ENCODE measurements at places on chromosomes 3 and 15.

- DNase-seq = no peak
Measured at GRCh38 chr15:64808785-64809453, 16.5 kb downstream of the PIF1 start.

- DNase-seq = no peak
Measured at GRCh38 chr3:29307295-29307694, 26.4 kb downstream of the RBMS3 start.

DNA sequence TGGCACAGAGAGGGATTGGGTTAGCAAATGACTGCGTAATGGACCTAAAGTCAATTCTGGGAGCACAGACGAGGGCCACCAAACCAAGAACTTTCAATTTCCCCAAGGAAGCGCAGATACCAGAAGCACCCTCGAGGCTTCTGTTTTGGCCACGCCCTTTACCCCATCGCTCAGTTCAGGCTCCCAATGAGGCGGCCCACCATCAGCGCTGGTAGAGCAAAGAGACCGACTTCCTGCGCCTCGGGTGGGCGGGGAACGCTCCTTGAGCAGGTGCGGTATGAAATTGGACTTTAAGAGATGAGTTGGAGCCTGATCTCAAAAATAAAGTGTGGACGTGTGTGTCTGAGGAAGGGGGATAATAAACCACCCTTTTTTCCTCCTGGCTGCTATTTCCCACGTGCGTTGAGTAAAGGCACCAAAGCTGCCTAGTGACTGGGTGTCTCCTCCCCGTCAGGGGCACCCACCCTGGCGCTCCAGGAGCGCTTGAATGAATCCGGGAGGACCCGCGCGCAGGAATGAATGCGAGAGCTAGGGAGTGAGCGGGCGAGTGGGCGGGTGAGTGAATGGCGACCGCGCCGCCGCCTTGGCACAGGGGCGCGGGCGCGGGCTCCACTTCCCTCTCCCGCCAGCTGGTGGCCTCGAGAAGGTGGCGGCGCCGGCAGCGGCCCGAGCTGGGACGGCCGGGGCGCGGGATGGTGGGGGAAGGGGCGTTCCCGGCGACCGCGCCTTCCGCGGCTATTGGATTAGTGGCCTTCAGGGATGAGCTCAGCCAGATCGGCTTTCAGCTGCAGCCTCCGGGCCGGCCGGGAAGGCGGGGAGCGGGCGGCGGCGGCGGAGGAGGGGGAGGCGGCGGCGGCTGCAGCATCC lies at the start of gene SPSB4:
Gene SPSB4, plus strand, starts transcription at position 772 of the 867 bp plus-strand sequence. CDS start 14,758 bp downstream, outside the sequence.
- DNase-seq = peak; percentile 8

- DNase-seq = no peak
Measured at GRCh38 chr15:69414701-69415167, 585 bp downstream of the KIF23 start.

- DNase-seq = no peak
Measured at GRCh38 chr3:278300-279064, 81.9 kb downstream of the CHL1 start.

DNA sequence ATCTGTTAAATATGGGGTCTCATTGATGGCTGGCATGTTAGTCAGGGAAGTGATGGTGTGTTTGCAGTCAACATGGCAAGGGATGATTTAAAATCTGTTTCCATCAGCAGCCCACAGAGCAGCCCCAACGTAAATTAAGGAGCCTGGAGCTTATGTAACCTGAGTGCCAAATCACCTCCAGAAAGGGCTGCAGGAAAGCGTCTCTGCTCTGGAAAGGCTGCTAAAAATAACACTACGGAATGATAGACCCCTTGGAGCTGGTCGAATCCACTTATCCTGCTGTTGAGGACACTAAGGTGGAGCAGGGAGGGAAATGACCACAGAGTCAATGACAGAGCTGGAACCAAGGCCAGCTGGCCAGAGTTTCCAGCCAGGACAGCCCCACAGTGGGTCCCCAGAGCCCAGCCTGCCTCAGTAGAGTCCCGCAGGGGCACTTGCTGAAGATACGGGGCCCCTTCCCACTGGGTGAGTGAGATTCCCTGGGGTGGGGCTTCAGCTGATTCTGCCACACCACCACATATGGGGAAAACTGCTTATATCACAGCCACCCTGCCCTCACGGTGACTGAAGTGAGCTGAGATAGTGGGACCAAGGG lies 63.5 kb downstream of the EPHB1 start:
- no peak for DNase-seq

DNA sequence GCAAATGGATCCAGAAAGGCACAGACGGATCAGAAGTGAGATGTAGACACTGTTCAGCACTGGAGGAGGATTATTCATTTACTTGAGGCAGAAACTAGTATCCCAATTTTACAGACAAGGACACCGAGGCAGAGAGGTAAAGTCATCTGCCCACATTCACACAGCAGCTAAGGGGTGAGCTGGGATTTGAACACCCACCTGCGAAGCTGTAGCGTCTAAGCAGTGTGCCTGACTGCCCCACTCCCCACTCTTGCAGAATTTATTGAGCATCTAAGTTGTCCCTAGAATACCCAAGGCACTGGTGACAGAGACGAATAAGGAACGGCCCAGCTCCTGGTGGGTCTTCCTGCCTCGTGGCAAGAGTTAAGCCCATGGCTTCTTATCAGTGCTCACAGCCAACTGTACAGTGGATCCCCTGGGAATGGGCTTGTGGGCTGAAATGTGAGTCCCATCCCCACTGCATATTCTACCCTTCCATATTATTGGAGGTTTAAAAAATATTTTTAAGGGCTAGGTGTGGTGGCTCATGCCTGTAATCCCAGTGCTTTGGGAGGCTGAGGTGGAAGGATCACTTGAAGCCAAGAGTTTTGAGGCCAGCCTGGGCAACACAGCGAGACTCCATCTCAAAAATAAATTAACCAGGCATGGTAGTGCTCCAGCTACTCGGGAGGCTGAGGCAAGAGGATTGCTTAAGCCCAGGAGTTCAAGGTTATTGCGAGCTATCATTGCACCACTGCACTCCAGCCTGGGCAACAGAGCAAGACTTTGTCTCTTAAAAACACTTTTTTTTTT lies 77.6 kb downstream of the IQSEC1 start:
- no peak for DNase-seq

DNA sequence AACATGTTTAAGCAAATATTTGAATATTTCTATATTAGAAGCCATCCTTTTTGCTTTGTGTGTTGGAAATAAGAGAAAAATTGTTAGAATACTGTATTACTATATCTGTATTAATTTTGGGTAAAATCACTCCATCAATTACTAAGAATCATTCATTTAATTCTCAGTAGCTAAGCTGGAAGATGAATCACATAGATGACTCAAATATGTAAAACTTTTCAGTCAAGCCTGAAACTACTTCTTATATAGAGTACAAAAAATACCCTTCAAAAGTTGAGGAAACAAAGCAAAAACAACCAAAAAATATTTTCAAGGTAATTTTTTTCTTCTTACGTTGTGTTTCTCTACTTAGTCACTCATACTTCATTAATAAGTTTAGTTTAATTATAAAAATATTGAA lies 205.7 kb upstream of the ROBO1 start:
- no peak for DNase-seq

DNA sequence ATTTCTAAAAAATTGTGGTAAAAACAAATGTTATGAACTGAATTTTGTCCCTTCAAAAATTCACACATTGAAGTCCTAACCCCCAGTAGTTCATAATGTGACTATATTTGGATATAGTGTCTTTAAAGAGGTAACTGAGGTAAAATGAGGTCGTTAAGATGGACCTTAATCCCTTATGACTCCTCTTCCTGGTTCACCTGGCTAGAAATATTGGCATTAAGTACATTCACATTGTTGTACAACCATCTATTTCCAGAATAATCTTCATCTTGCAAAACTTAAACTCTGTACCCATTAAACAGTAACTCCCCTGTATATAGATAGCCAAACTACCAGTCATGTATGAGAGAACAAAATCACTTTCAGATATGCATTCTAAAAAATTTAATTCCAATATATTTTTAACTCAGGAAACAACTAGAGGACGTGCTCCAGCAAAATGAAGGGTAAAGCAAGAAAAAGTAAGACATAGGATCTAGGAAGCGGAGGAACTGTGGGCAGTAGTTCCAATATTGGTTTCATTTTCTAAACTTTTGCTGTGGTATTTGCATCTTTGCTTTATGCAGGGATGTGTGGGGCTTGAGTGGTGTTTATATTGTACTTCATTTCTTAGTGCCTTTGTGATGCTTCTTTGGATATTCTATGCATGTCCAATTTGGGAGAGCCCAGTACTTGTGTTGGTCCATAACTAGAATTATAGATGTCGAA lies 36.7 kb upstream of the IL20RB start:
- DNase-seq = no peak

- DNase-seq = no peak
Measured at GRCh38 chr15:55823191-55823670, 80.3 kb upstream of the PRTG start.

DNA sequence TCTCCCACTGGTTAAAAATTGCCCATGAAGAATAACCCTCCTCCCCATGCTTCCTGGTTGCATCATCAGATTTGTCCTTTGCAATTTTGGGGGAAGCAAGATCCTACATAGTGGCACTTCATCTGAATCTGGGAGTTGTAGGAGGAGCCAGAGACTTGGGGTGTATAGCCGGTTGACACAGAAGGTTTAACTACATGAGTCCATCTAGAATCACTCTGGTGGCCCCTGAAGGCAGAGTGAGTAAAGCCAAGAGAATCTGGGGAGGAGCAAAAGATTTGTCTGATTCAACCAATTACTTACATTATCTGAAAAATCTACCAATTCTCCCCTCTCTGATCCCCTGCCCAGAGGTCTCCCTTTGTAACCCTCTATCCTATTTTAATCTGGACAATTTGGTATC lies 50.1 kb downstream of the SYN2 start:
- DNase-seq = no peak

DNA sequence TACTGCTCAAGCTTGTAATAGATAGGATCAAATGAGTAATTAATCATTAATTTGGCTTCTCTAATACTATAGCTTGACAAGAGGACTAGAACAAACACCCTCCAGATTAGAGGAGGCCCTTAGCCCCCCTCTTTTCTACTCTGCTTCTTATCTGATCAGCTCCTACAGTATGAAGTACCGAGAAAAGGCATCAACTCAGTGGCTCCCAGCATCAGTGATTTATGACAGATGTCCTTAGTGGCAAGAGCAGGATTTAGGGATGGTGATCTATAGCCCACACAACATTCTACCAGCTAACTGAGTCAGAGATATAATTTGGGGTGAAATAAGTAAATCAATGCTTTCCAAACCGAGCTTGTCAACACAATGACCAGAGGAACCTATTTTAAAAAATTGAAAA lies 541.1 kb downstream of the NLGN1 start:
- no peak for DNase-seq

- DNase-seq = no peak
Measured at GRCh38 chr3:88040529-88040928, 18.3 kb downstream of the CGGBP1 start.

DNA sequence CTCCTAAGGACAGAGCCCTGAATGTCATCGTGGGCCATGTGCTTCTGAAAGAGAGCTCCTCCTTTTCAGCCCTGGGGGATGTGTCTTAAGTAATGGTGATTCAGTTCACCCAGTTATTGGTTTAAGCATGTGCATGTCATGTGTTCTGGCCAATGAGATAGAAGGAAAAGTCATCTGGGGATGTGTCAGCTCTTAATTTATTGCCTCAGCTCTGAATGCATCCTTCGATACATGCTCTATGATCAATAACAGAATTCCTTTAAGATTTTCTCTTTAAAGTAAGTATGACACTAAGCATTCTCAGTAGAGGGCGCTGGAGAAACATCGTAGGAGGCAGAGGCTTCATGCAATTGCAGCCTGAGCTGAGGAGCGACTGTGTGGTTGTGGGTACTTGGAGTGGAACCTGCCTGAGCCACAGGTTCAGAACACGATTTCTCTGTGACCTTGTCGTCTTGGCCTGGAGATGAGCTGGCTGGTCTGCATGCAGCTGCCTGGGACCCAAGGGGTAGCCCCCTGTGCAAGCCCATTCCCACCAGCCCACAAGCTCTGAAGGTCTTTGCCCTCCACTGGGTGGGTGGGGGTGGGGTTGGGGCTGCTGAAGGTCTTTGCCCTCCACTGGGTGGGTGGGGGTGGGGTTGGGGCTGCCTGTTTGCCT lies 69.5 kb downstream of the C3orf38 start:
- DNase-seq = peak; percentile 8

- no peak for DNase-seq
Measured at GRCh38 chr3:9617056-9617455, 32.2 kb upstream of the MTMR14 start.

DNA sequence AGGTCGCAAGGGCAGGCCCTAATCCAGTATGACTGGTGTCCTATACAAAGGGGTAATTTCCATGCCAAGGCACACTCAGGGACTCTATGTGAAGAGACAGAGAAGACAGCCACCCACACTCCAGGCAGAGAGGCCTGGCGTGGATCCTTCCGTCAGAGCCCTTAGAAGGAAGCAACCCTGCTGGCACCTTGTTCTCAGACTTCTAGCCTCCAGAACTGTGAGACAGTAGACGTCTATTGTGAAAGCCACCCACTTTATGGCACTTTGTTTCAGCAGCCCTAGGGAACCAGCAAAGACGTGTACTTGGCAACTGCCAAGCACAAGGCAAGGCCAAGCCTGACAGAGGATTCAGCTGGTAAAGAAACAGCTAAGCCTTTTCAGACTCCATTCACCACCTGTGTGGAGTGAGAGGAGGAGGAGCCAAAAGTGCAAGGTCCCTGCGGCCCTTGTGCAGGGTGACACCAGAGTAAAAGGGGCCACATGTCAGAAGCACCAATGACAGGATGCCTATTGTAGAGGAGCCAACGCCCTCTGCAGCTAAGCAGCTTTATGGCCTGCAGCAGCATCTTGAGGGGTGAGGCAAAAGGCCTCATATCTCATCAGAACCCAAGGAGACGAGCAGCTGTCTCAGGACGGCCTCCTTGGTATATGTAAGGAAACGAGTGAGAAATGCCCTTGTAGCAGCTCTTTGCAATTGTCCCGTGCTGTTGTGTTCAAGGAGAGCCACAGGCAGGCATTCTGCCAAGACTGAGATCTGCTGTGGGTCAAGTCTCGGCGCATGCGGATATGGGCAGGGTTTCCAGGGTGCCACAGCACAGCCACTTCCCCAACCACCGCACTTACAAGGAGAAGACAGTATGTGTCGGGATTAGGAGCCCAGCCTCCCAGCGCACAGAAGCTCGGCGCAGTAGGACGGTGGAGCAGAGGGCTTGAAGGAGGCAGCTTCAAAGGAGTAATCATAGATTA lies 121.5 kb upstream of the LIPC start:
- DNase-seq = no peak
